T-helper 17 cell (primary cell): ENCODE measurements at places on chromosomes 2 and 18.

DNA sequence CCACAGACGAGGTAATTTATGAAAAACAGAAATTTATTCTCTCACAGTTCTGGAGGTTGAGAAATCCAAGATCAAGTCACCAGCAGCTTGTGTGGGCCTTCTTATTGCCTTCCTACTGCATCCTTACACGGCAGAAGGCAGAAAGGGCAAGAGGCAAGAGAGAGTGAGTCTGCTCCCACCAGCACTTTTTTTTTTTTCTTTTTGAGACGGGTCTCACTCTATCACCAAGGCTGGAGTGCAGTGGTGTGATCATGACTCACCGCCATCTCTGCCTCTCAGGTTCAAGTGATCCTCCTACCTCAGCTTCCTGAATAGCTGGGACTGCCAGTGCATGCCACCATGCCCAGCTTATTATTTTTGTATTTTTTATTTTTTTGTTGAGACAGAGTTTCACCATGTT is 78.5 kb upstream of the HK2 start:
- DNase-seq, result no peak

GRCh38 chr2:110725370-110725769 is 7.0 kb upstream of the ACOXL start:
- no peak for DNase-seq

- no peak for DNase-seq
Observed at GRCh38 chr18:11872479-11873136, 21.4 kb downstream of the CHMP1B start.

DNA sequence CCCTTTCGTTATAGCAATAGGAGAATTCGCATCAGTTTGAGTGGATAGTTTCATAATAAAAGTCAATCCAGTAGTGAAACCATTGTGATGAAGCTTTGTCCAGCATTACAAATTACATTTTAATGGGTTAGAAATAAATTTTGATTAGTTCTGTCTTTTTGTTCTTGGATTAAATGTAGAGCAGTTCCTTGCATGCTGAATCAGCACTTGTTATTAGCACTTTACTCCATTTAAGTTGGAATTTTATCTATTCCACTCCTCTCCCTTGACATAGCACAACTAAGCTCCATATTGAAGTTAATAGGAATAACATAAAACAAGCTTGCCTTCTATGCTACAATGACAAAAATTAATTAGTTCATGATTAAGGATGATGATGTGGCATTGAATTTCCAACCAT is 624.1 kb downstream of the CCDC85A start:
- no peak for DNase-seq

DNA sequence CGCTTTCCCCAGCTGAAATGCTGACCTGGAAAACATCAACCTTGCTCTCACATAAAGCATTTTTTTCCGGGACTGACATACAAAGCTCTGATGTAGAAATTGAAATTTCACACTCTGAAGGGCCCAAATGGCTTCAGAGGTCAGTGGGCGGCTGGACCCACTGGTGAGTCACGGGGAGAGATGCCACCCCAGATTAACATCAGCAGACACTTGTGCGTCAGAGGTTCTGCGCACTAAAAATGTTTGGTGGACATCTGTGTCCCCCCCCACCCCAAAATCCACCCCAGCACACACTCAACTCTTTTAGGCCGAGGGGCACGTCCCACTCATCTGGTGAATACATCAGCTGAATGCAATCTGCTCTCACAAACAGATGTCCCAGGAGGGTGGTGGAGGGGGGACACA is 208.9 kb downstream of the ASB1 start:
- DNase-seq, result no peak

GRCh38 chr18:61732854-61733253 is 160.0 kb downstream of the RNF152 start:
- DNase-seq, result no peak

GRCh38 chr2:105732101-105732500 is 12.6 kb upstream of the NCK2 start:
- no peak for DNase-seq

- DNase-seq, result no peak
Observed at GRCh38 chr2:236720974-236721540, 151.4 kb downstream of the ACKR3 start.

- DNase-seq, result no peak
Observed at GRCh38 chr2:173545364-173545763, 190.7 kb downstream of the CDCA7 start.

DNA sequence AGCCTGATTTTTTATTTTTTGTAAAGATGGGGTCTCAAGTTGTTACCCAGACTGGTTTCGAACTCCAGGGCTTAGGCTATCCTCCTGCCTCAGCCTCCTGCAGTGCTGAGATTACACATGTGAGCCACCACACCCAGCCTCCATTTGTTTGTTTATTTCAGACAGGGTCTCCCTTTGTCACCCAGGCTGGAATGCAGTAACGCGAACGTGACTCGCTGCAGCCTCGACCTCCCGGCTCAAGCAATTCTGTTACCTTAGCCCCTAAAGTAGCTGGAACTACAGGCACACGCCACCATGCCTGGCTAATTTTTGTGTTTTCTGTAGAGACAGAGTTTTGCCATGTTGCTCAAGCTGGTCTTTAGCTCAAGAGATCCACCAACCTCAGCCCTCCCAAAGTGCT is 27.2 kb downstream of the UBXN4 start:
- DNase-seq, result no peak

- no peak for DNase-seq
Observed at GRCh38 chr2:66888791-66889631, 454.1 kb downstream of the MEIS1 start.

GRCh38 chr18:9065864-9066263 is 36.6 kb upstream of the NDUFV2 start:
- DNase-seq, result no peak

DNA sequence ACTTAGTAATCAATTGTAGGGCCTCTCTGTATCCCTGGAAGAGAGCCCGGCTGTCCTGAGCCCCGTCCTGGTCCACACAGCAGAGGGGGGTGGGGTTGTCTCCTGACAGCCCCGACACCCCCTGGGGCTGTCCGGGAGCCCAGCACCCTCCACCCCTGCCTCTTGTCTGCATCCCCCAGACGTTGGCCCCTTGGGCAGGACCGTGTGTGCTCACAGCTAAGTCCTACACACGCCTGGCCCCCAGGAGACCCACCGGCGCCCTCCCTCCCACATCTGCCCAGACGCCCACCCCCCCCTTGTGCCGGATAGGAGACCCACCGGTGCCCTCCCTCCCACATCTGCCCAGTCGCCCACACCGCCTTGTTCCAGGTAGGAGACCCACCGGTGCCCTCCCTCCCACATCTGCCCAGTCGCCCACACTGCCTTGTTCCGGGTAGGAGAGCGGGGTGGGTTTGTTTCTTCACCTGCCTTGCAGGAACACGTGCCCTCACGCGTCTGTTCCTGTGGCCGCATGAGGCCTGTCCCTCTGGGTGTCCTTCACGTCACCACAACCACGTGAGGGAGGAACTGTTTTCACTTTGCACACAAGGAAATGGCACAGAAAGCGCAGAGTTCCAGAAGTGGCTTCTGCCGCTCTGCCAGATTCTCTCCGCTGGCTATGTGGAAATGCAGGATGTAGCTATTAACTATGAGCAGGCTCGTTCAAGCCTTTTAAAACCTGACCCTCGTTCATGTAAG is 61.1 kb upstream of the NFATC1 start:
- no peak for DNase-seq

GRCh38 chr2:227939271-227940027 is 68.0 kb downstream of the DAW1 start:
- no peak for DNase-seq
